Upper lobe of right lung (tissue), 1 donor: ENCODE measurements at places on chromosomes 13 and 19.
A peak's percentile ranks its signal among the peaks of the same experiment; 100 is the strongest.

- DNase-seq = no peak
Measured at GRCh38 chr19:35044317-35045117, 3.0 kb downstream of the HPN start.

DNA sequence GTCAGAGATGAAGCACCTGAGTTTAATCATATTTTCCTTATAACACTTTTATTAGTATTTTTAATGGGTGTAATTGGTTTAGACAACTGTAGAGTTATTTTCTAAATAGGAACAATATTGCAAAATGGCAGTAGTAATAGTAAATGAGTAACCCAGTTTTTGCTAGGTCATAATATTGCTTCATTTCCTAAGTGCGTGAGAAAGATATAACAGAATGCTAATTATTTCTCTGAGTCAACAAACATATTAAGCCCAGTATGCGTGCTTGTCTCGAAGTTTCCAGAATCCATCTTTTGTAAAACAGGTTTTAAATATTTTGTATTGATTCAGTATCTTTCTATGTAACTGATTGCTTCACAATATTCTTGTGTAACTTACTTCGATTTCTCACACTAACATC, 315.3 kb downstream of the MYO16 start:
- no peak for DNase-seq

- DNase-seq = no peak
Measured at GRCh38 chr19:16115301-16116039, 3.8 kb downstream of the RAB8A start.

DNA sequence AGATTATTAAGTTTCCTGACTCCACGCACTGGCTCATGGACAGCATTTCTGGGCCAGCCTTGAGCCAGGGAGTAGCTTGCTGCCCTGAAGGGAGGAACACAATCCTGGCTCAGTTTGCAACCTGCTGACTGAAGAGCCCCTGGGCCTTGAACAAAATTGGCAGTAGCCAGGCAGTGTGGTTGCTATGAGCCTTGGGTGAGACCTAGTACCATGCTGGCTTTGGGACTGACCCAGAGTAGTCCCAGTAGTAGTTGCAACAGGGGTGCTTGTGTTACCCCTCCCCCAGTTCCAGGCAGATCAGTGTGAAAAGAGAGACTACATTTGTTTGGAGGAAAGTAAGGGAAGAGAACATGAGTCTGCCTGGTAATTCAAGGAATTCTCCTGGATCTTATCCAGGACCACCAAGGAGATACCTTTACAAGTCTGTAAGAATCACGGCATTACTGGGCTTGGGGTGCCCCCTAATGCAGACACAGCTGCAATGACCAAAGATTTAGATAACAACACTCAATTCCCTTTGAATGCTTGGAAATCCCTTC, 22.0 kb downstream of the ITGBL1 start:
- no peak for DNase-seq

DNA sequence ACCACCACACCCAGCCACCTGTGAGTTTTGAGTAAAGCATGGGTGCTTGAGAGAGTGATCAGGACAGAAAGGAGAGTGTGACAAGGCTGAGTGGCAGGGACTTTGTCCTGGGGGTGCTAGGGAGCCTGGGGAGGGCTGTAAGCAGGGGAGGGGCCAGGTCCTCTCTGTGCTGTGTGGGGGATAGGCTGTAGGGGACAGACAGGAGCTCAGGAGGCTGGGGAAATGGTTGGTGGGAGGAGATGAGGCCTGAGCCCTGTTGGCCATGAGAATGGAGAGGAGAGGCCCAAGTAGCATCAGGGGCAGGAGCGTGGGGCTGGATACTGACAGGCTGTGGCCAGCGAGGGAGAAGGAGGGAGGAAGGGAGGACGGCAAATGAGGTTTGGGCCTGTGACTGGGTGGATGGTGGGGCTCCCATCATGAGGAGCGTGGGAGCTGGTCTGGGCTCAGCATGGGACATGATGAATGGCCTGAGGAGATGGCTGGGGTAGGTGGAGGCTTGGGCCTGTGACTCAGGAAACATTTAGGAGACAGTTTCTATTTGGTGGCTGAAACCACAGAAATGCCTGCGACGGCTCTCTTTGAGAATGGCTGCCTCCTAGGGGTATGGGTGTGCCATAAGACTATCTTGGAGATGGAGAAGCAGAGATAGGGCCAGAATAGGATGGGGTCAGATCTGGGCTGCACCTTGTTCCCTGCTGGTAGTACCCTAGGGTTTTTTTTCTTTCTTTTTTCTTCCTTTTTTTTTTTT, 25.0 kb downstream of the GRIN2D start:
- DNase-seq = no peak

GRCh38 chr19:58394821-58395219, 636 bp upstream of the RNF225 start:
- no peak for DNase-seq

GRCh38 chr13:100707818-100708740, 33.5 kb upstream of the TMTC4 start:
- no peak for DNase-seq

- DNase-seq = no peak
Measured at GRCh38 chr13:77416666-77417212, 89.8 kb upstream of the MYCBP2 start.

GRCh38 chr13:26758496-26759157, 2.0 kb downstream of the GPR12 start:
- DNase-seq = no peak

DNA sequence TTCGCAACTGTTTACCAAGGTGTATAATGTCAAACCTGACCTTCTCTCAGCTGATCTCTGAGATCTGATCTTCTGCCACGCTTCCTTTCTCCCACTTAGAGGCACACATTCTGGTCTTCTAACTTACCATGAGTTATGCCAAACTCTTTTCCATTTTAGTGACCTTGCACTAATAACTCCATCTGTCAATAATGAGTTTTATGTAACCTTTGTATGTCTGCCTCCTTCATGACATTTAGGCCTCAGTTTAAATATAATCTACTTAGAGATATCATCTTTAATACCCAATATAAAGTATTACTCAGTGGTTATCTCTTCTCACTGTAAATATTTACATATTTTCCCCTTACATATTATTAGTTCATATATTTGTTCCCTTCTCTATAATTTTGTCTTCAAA, 827.5 kb upstream of the PCDH20 start:
- DNase-seq = no peak

- no peak for DNase-seq
Measured at GRCh38 chr19:4649392-4650047, 10.2 kb downstream of the TNFAIP8L1 start.

GRCh38 chr19:3852614-3853254, 16.1 kb downstream of the ZFR2 start:
- DNase-seq = no peak

DNA sequence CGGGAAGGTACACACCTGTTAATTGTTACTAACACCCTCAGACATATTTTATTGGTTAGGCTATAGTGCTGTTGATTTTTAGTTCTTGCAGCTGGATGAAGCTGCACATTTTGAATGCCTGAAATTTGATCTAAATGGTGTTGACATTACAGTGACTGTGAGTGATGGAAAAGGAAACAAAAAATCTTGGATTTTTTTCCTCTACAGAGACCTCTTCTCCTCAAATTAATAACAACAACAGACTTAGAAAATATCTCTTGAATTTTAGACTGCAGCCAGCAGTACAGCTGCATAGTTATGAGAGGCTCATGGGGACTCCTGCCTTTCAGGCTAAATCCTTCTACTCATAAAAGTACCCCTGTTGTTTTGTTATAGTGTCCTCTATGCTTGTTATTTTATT, 500.5 kb upstream of the SPRY2 start:
- no peak for DNase-seq

- no peak for DNase-seq
Measured at GRCh38 chr19:44813841-44814470, 5.1 kb downstream of the BCAM start.

DNA sequence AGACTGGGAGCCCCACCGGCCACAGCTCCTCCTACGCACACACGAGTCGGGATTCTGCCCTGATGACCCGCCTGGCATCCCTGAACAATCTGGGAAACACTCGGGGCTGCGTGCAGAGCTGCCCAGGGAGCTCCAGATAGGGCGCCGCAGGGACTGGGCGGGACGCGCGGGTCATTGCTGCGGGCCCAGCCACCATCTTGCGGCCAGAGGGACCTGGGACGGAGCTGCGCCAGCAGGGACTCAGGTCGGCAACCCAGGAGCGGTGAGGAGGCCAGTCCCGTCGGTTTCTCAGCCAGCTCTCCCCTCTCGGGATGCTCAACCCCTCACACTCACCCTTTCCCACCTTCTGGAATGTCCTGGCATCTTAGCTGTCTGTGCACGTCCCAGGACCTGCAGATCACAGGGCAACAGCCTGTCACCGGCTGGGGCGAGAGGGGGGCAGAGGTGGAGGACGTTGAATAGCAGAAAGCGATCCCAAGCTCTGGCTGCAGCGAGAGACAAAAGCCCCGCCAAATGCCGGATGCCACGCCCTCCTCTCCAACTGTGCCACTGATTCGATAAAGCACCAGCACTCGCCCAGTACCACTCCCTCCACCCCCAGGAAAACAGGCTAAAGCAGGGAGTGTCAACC, 20.4 kb upstream of the ZNF91 start:
- DNase-seq = peak; percentile 69

DNA sequence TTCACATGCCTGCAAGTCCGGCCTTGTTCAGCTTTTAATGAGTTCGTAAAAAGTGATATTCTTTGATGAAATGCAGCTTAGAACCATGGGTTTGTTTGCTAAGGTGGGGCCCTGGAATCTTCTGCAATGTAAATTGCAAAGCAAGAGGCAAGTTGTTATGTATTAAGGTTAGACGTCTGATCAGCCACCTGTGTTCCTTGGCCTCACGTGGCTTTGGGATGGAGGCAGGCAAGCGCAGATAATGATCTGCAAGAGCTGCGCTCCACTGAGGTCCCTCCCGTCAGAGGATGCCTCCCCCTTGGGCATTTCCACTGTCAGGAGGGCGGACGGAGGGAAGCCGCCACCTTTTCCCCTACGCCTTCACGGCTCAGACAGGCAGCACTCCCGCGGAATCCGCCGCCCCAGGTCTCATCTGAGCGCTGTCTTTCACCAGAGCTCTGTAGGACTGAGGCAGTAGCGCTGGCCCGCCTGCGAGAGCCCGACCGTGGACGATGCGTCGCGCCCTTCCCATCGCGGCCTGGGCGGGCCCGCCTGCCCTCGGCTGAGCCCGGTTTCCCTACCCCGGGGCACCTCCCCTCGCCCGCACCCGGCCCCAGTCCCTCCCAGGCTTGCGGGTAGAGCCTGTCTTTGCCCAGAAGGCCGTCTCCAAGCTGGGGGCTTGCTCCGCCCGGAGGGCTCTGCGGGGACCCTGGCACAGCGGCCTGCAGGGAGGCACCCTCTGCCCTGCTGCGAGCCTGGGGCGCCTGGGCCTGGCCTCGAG, 110.9 kb downstream of the CRYL1 start:
- no peak for DNase-seq
